ENCODE measurements at places on chromosomes 6 and 20. TPM values are rescaled to one million over a fixed set of nuclear protein-coding genes. Genes with fewer than 3 reads are reported as not detected.

GID8 gene
- 20.8 TPM for total RNA-seq

SLX4IP gene
- total RNA-seq, result 2.5 TPM

SLC35D3 gene
- not detected for total RNA-seq

CCN6 gene
- not detected for total RNA-seq

DEFB128 gene
- not detected for total RNA-seq

All from mammary microvascular endothelial cell (primary cell).